ENCODE measurements at places on chromosomes 13 and 19.

DNA sequence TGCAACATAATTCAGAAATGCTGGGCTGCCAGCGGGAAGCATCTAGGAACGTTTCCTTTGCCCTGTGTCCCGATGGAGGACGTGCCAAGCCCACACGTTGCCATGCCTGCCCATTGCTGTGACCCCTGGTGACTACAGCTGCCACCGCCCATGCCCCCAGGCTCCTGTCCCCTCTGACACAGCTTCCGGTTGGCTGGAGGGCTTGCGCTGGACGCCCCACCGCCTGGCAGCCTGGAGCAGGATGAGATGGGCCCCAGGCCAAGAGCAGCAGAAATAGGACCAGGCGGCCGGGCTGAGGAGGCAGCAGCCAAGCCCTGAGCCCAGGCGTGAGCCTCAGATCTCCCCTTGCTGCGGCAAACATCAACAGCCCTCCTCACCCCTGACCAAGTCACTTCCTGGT lies 125.9 kb downstream of the COL4A2 start:
- DNase-seq, result no peak

DNA sequence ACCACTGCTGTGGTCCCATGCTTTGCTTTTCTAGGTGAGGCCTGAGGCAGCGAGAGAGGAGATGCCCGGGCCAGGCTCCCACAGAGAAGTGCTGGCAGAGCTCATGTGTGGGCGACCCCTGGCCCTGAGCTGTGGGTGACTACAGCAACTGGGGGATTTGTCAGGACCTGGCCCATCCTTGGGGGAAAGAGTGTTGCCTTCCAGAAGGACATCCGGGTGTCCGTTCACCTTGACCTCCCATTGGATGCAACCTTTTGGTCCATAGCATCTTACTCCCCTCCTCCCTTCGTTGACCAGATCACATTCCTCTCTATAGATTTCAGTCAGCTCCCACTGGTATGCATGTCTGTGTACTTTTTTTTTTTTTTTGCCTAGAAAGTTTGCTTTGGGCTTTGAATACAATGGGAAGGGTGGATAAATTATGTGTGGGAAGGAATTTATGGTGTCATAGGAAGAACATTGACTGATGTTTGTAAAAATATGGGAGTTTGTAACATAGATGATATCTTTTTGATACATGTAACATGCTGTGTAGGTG lies 84.2 kb upstream of the RNF113B start:
- no peak for DNase-seq

GRCh38 chr19:44988896-44989556 lies 12.2 kb upstream of the RELB start:
- DNase-seq, result no peak

DNA sequence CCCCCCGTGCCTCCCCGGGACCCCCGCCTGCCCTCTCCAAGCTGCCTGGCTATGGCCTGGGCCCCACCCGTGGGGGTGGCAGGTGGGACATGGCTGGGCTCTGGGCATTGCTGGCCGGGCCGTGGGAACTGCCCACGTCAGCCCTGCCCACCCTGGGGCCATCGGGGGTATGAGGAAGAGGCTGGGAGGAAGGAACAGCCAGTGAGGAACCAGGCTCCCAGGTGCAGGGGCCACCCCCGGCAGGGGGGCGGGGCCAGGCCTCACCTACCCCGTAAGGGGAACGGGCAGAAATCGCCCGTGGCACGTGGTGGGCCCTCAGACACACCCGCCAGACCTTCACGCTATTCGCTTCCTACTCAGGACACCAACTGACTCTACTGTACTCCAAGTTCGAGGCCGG lies 22.4 kb downstream of the TCF3 start:
- DNase-seq, result no peak

GRCh38 chr19:40604171-40604646 lies 3.0 kb downstream of the LTBP4 start:
- no peak for DNase-seq

DNA sequence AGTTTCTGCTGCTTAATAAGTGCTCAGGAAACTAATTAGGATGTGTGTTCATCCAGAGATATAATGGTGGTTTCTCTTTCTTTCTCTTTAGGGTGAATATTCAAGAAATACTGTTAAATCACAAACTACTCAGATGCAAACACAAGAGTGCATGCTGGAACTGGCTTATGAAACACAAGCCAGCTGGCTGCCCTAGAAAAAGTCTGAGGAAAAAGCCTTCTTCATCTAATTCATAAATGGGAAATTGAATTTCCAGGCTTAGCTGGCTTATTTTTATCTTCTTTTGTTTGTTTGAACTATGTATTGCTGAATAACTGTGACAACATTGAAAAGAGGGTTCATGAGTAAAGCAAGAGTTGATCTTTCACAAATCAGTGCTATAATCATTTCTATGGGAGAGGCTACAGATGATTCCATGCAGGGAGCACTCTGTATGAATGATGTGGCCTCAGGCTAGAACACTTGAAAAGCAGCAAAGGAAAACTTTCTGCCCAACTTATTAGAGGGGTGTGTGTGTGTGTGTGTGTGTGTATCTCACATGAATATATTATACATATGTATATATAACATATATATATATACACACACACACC lies 69.8 kb upstream of the SCEL start:
- DNase-seq, result no peak

GRCh38 chr19:6132482-6132881 lies 3.0 kb upstream of the ACSBG2 start:
- no peak for DNase-seq

DNA sequence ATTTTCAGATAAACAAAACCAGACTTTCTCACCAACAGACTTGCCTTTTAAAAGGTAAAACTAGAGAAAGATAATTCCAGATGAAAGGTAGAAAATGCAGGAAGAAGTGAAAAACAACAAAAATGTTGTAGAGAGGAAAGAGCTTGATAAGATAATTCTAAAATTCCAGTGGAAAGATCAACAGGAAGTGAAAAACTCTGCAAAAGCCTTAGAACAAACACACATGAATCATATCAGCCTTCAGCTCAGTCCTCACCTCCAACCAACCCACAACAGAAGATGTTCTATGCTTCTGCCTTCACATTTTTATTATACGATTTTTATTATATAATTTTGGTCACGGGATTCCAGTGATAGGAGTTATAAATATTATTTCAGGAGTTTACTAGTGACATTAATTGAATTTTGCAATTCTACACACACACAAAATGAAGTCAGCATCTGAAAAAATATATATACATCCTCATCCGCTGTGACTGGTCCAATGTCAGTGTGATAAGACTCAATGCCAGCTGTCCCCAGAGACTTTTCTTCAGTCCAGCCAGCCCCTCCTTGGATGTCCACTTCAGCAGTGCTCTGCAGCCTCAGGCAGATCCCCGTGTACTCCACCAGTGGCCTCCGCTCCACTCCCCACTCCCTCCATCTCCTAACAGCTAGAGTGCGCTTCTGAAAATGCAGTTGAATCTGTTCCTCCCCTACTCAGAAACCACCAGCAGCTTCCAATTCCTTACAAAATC lies 57.9 kb downstream of the GADD45B start:
- DNase-seq, result no peak

- no peak for DNase-seq
These were observed 43.1 kb downstream of the PDS5B start for GRCh38 chr13:32629313-32629712.

- no peak for DNase-seq
These were observed 10.9 kb downstream of the UBAC2 start for GRCh38 chr13:99211421-99212035.

DNA sequence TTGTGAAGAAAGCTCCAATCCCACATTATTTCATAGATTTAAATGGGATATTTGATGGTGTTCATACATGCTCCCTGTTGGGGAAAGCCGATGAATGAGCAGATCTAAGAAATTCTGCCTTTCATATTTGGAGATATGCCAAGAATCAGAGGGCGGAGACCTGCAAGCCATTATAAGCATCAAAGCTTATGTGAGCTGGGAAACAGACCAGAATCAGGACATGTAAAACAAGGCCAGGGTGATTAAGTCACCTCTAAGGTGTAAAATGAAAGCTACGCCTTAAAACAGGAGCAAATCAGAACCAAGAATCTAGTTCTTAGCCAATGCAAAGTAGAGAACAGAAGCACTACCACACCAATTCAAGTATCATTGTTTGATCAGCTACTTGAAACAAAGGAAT lies 392.4 kb downstream of the DCT start:
- no peak for DNase-seq

GRCh38 chr19:4516939-4517300 lies 1.4 kb downstream of the PLIN4 start:
- DNase-seq, result no peak

DNA sequence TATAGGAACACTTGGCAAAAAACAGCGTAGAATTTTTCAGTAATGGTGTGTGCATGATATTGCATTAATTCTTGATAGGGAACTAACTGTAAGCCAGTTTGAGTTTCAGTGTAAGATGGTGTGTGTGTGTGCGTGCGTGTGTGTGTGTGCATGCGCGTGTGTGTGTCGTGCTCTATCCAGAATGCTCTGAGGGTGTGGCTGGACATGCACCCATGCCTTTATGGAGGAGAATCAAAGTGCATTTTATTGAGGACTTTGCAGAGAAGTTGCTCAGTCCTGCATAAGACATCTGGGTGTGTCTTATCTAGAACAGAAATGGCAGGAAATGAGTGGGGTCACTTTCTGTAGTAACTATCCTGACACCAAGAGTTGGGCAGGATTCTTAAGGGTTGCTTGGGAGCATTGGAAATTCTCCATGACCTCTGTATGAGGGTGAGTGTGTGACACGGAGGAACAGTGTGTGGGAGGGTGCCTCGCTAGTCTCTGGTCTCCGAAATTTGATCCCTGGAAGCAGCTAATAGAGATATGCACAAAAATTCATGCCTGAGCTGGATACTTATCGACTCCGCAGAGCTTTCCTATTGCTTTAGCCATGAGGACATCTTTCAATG lies 252.2 kb downstream of the TSHZ3 start:
- DNase-seq, result no peak

DNA sequence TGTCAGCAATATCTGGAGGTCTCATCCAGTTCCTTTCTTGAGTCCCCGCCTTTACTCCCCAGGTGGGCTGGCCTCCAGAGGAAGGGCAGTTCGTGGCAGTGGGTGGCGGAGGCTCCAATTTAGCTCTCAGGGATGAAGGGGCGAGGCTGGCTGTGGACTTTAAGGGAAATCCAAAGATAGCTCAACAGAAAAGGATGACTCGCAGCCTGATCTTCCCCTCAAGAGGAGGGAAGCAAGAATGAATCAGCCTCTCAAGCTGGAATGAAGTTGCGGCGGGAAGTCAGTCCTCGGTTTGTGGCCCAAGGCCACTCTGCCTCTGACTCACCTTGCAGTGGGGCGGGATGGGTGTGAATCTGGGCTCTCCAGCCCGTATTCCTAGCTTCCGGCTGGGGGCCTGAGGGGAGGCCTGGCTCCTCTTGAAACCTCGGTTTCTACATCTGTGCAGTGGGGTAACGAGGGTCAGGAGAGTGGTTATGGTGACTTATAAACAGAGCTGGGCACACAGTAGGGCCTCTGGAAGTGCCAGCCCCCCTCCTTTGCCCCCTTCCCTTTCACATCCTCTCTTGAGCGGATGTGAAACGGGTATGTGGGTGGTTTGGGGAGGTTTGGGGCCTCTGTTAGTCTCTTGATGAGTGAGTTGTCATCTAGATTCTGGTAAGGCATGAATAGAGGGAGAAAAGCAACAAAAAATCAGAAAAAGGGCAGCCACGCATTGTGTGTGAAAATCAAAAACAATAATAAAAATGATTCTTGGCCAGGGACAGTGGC lies 10.5 kb upstream of the SMG9 start:
- peak; percentile 53 for DNase-seq

DNA sequence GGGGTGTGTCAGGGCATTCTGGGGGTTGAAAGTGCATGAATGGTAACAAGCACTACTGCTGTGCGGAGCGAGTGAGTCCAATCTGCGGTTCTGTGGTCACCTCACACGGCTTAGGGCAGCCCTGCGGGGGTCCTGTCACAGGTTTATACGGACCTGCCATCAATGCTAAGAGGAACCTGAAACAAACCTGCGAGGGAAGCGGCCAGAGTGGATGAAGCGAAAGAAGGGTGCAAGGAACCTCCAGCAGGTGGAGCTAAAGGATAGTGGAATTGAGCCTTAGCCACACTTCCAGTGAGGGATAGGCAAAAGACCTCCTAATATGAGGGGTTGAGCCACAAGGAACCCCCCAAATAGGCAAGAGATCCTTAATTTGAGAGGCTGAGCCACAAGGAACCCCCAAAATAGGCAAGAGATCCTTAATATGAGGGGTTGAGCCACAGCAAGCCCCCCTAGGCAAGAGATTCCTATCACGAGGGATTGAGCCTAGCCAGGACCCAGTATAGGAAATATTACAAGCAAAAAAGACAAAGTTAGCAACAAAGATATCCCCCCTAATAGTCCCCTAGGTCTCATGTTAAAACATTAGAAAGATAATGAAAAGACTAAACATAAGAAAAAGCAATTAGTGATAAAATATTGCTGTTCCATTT lies 6.3 kb upstream of the ZNF69 start:
- no peak for DNase-seq

DNA sequence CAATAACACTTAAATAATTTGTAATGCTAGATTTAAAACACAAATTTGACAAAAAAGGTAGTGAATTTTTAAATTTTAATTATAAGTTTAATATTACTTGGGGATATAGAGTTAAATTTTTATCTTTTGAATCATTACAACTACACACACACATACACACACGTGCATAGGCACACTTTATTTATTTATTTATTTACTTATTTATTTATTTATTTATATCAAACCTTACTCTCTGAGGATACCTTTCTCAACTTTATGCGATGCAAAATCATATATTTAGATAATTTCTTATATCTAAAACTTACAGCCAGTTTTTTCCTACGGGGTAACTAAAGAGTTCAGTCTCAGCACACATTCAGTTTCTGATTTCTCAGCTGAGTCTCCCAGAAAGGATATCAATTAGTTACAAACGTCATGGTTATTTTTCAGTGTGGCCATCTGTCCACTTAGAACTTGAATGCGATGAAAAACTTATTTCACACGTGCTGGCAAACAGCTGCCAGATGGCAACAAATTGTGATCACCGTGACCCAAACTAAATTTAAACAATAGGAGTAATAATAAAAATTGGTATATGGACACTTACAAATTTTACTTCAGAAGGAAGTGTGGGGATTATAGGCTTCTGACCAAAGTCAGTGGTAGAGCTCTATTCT lies 683.1 kb upstream of the PRR20A start:
- no peak for DNase-seq

GRCh38 chr13:71395053-71395452 lies 472.0 kb downstream of the DACH1 start:
- no peak for DNase-seq

DNA sequence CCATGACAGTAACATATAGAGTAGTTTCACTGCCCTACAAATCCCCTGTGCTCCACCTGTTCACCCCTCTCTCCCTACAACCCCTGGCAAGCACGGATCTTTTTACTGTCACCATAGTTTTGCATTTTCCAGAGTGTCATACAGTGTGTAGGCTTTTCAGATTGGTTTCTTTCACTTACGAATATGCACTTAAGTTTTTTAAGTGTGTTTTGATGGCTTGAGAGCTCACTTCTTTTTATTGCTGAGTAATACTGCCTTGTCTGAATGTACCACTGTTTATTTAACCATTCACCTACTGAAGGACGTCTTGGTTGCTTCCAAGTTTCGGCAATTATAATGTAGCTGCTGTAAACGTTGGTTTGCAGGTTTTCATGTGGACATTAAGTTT lies 175.1 kb downstream of the ITGBL1 start:
- DNase-seq, result no peak

Data from GOT3 (cell line).